GM20000 (cell line): ENCODE measurements at places on chromosomes 16 and 17.
A peak's percentile ranks its signal among the peaks of the same experiment; 100 is the strongest.

DNA sequence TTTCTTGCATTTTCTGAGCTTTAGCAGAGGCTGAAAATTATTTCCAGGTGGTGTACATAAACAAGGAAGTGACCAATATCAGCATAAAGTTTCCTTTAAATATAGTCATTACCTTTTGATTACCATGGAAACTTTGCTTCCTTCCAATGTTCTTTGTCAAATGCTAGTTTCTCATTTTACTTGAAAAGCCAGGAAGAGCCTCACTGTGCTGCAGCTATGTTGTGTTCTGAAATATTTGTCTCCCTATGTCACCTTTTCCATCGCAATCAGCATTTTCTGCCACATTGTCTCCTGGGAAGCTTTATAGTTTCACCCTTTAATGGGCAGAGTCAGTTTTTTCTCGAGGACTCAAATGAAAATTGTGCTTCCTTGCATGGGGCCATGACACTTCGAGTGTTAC lies 496.0 kb downstream of the CDH8 start:
- DNase-seq, result no peak

DNA sequence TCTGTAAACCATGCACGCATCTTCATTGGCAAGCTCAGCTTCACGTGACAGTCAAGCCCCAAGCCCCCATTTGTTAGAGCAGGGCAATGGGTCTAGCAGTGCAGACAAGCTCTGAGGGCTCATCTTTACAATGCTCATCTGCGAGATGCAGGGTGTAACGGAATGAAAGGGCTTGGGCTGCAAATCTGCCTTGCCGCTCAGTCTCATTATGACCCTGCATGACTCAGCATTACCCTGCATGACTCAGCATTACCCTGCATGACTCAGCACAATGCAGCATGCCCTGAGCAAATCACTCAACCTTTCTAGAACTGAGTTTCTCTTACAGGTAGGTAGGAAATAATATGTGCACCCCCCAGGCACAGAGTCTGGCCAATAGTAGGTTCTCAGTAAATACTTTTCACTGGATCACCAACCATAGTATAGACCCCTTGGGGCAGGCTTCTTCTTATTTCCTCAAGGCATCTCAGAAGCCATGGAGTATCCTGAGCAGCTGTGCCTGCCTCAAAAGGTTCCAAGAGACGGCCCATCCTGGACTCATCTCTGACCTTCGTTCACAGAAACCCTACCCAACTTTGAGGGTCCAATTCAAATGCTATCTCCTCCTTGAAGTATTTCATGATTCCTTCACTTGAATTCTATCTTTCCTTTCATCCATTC lies 391.3 kb upstream of the CDH5 start:
- DNase-seq, result no peak

- no peak for DNase-seq
Measured at GRCh38 chr16:9114112-9114511, 22.7 kb downstream of the HAPSTR1 start.

DNA sequence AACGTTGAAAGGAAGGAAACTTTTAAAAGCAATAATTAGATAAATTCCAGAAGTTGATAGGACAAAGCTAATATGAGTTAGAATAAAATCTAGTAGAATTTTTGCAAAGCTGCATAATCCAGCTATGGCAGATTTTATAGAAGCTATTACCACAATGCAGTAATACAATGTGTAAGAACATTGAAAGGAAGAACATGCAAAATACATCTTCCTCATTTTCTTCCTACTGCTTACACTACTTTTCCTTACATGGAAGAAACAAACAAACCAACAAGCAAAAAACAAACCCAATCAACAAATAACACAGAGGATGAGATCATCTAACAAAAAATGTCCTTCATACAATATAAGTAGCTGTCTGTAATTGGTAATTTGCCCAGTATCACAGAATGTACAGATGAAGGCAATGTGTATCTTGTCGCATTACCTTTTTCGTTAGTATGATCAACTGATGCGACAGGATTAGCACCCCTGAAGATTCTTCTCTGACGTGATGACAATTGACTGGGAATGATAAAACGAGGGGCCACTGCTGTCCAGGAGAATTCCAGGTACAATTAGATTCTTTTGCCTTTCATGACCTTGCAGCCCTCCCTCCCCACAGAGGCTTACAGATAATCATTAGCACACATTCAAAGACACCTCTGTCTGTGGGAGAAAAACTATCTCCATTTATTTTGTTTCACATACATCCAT lies 21.2 kb upstream of the LRRC37A start:
- no peak for DNase-seq

DNA sequence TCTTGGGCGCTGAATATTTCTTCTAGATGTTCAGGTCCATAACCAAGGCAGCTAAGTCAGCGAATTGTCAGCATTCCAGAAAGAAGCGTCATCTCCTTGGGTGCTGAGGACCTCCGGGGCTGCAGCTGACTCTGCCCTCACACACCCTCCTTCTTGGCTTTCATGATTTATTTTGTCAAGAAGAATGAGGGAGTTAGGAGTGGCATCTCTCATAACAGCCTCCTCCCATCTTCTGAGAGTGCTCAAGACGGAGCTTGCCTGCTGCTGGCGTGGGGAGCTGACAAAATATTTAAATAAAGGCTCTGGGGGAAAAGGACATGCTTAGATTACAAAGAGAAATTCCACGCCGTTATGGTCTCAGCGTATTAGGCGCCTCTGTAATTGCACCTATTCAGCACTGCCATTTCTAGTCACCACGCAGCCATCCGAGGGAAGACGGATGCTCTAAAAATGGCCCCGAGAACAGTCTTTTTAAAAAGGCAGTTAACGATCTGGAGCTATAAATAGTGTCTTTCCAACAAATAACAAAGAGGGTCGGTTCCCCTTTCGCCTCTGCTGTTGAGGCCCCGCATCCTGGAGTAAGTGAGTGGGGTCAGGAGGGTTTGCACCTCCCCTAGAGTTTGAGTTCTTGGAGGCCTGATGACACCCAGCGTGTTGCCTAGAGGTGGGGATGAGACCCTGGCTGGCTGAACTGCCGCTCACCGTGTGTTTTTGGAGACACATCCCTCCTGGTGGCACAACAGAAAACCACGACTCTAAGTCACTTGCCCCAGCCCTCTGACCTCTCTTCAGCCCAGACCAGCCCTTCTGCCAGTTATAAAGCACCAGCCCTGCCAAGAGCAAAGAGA lies 187.0 kb downstream of the CCDC182 start:
- DNase-seq, result no peak

- DNase-seq, result no peak
Measured at GRCh38 chr16:4752351-4753100, 14.4 kb downstream of the ZNF500 start.

- no peak for DNase-seq
Measured at GRCh38 chr17:226108-227077, 44.9 kb upstream of the DOC2B start.

DNA sequence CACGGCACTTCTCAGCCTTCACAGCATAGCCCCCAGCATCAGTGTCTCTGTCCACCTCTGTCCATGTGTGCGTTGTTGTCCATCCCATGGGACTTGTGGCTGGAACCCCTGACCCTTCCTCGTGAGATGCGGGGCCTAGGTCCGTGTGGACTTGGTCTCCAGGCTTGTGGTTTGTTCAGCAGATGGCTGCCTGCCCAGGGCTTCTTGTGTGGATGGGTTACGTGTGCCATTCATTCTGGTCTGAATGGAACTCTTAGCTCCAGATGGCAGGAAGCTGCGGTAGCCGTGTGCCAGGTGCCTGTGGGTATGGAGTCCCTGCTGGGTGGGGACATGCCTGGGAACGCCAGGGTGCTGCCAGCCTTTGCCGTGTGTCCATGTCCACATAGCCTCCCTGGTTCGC lies 31.7 kb upstream of the NUDT16L1 start:
- no peak for DNase-seq

GRCh38 chr16:23027386-23027785 lies 121.9 kb downstream of the USP31 start:
- DNase-seq, result no peak

- peak; percentile 48 for DNase-seq
Measured at GRCh38 chr17:21019976-21020586, 22.7 kb downstream of the USP22 start.

GRCh38 chr16:66661210-66661560 lies 35.4 kb downstream of the CMTM4 start:
- no peak for DNase-seq

GRCh38 chr17:43014649-43015542 lies 7.3 kb downstream of the VAT1 start:
- no peak for DNase-seq

GRCh38 chr16:81449899-81450608 lies 5.4 kb downstream of the CMIP start:
- no peak for DNase-seq
